ENCODE measurements at places on chromosomes 13 and 19.

DNA sequence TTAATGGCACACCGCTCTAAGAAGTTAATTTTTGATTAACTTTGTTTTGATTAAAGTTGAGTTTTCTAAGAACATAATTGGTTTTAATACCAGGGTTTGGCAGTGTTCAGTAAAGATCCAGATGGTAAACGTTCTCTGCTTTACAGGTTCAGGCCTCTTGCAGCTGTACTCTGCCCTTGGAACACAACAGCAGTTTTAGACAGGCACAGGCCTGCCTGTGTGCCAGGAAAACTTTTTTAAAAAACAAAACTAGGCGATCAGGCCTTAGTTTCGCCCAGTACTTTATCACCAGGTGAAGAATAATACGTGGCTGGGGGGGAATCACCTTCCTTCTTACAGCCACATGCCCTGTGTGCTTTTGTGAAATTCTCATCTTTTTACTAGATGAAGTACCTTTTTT lies 38.0 kb upstream of the TEX29 start:
- DNase-seq, result no peak

GRCh38 chr13:39811696-39812095 lies 156.2 kb downstream of the COG6 start:
- no peak for DNase-seq

DNA sequence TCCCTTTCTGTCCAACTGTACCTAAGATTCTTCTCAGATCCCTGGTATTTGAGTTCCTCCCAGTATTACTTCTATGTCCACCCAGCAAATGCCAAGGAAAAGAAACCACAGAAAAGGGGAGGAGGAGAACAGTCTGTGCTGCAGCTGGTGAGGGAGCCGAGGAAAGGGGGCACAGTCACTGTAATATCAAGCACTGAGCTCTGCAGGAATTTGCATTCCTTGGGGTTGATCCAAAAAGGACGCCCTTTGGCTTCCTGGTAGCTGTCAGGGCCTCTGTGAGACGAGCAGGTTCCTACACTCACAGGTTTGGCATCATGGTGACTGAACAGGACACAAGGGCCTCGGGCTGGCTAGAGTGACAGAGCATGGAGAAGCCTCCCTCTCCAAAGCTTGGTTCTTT lies 273.4 kb downstream of the NHLRC3 start:
- DNase-seq, result no peak

GRCh38 chr19:14072535-14073260 lies at the start of gene MISP3:
MISP3 (plus strand) TSS chr19:14072786; CDS start chr19:14073310, 524 bp downstream.
- DNase-seq, result no peak

DNA sequence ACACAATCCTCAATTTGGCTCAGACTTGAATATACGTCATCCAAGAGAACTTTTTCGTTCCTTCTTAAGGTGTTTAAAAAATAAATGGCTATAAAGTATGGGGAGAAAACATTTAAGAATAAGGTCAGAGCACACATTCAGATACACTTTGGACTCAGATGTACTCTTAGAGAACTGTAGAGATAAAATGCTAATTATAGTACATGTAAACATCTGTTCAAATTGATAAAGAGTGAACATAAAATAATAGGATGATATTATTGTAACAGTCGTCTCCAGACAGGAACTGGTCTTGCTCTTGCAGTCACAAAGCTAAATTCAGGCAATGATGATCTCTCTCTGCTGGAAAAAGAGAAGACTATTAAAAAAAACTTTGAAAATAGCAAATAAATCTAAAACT lies 91.4 kb downstream of the RBM26 start:
- DNase-seq, result no peak

GRCh38 chr19:18431351-18432197 lies 6.4 kb downstream of the ISYNA1 start:
- DNase-seq, result no peak

DNA sequence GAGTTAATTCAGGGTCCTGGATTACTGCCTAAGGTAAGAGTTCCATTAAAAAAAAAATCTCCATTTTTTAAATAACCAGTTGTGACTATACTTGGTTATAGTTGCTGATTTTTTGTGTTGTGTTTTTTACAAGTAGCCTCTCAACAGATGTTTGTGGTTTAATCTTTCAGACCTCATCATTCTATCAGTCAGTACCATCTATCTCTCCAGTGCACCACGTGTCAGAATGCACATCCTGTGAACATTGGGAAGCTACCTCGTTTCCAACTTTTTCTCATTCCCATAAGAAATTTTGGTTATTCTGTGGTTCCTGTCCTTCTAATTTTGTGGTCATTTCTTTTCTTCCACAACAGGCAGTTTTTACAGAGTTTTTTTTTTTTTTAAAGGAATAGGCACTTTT lies 39.2 kb downstream of the WDFY2 start:
- no peak for DNase-seq

DNA sequence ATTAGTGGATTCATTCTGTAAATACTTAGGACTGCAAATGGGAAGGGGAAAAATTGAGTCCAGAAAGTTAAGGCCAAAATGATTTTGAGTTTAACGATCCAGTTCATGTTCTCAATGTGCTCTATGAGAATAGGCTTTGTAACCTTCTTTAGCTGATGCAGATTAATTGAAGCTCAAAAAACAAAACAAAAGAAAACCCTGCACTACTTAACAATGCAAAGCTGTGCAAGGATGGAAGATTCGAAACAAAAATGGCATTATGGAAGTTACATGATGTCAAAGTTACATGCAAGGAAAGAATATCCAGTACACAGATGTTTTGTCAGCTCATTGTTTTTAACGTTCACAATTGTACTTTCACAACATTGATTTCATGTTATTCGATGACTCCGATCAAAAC lies 79.2 kb upstream of the RAP2A start:
- no peak for DNase-seq
